ENCODE measurements at places on chromosomes 11 and 22.

- DNase-seq: no peak
These were observed 26.2 kb upstream of the COMT start for GRCh38 chr22:19915287-19915954.

DNA sequence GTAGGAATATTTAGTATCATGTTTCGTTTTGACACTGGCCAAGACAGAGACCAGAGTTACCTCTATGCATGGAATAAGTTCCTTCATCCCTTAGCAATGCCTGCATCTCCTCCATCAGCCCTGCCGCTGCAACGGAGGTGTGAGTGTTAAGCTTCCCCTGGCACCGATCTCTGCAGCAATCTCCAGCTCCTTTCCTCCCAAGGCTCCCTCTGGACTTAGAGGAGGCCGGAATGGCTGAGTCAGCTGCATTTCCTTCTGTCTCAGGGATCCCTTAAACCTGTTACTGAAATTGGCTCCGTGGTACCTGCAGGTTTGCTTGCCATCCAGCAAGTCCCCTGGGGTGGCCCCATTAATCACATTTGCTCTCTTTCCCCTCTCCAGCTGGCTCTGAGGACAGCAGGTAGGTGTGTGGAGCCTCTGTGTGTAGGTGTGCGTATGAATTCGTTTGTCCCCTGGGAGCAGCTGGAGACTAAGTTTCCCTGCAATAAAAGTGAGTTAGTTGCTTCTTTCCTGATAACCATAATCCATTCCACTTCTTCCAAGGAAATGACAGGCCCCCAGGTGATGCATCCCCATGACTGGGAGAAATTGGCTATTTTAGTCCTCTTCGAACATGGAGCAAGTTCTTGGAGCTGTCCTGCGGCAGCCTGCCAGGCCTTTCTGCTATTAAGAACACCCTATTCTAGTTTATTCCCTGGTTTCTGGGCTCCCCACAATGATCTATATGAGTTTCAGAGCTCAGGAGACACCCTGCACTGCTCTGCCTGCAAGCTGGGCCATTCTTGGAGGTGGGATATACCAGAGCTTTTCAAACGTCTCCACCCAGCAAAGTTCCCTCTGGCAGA, 457.2 kb upstream of the CADM1 start:
- DNase-seq: no peak

DNA sequence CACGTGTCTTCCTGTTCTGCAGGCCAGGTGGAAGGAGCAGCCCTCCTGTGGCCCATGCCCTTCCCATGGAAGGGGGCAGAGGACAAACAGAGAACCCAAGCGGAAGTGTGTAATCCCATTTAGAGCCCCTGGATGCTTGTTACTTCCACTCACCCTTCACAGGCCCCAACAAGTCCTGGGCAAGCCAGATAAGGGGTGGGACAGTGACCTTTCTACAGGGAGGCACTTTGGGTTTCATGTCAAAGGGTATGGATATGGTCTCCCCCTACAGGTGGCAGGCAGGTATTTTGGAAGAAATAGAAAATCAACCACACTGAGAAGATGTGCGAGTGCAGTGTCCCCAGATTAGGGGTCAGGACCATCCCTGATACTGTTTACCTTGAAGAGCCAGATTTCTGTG, 11.4 kb downstream of the MPEG1 start:
- DNase-seq: no peak

GRCh38 chr22:47673557-47673956, 911.1 kb downstream of the TBC1D22A start:
- no peak for DNase-seq

- no peak for DNase-seq
These were observed 137.1 kb downstream of the TRIM44 start for GRCh38 chr11:35799655-35800054.

GRCh38 chr11:122772945-122773344, 65.4 kb upstream of the CRTAM start:
- peak; percentile 40 for DNase-seq

DNA sequence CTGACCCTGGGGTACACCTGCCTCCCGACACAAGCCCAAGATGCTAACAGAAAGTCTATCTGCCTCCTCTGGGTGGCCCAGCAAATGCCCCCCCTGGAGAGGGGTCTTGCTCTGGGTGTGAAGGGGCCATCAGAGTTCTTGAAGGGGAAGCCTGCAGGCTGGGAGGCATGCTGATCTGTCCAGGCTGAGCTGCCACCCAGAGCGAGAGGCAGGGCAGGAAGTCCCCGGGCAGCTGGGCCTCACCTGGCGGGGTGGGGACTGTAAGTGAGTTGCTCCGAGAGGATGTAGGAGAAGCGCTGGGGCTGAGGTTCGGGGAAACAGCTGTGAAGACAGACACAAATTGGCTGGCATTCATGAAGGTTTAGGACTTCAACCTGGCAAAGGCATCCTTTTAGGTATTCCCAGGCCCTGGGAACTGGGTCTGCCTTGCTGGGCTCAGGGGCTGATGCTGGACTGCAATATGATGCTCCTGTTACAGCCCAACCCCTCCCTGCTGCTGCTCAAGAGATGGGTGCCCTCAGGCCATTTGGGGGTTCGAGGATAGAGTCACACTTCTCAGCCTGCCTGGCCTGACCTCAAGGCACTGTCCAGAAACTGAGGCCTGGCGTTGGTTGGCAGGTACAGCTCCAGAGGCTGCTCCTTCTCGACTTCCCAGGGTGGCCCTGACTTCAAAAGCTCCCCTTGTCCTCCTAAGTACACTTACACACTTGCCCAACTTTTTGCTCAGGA, 60.2 kb upstream of the LYVE1 start:
- DNase-seq: no peak
